AG08395 (cell line): ENCODE measurements at places on chromosomes 16 and 17.

DNA sequence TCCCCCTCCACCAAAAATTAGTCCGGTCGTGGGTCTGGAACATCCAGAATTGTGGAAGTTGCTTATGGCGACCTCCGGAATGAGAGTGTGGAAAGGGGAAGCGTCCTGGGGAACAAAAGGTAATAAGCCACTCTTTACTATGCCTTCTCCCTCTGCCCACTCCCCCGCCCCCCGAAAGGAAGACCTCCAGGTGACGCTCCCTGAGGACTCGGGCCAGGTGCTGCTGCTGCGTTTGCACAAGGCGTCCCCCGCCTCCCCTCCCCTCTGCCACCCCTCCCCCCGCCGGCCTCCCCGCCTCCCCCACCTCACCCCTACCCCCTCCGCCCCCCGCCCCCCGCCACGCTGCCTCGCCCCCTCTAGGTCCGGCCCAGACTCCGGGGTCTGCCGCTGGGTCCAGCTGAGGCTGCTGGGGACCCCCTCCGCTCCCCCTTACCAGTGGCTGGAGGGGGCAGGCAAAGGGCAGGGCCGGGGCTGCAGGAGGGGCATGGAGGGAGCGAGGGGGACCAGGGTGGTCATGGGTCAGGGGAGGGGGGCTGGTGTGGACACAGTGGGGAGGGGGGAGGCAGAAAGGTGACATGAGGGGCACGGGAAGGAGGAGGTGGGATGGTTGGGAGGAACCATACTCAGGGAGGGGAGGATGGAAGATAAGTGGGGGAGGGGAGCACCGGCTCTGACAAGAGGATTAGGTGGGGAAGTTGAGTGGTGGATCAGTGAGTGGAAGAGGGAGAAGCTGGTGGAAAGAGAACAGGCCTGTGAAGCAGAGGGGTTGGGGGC is 23.6 kb downstream of the ALOX12B start:
- DNase-seq: no peak

- no peak for DNase-seq
These were observed 40.3 kb upstream of the TEKT3 start for GRCh38 chr17:15381707-15382106.

GRCh38 chr17:39903158-39903884 is 15.1 kb downstream of the GSDMB start:
- DNase-seq: no peak

DNA sequence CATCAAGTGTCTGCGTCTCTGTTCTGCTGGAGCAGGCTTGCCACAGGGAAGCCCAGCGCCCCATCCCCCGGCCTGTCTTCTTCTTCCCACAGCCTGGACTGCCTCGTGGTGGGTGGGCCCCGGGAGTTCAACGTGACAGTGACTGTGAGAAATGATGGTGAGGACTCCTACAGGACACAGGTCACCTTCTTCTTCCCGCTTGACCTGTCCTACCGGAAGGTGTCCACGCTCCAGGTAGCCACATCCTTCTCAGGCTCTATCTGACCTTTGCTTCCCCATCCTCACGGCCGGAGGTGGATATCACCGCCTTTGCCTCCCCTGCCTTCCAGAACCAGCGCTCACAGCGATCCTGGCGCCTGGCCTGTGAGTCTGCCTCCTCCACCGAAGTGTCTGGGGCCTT is 29.8 kb upstream of the ITGAX start:
- DNase-seq: no peak
